ENCODE measurements at places on chromosomes 5 and 9.

GRCh38 chr5:23072179-23072578 lies 219.0 kb upstream of the CDH12 start:
- DNase-seq, result no peak

DNA sequence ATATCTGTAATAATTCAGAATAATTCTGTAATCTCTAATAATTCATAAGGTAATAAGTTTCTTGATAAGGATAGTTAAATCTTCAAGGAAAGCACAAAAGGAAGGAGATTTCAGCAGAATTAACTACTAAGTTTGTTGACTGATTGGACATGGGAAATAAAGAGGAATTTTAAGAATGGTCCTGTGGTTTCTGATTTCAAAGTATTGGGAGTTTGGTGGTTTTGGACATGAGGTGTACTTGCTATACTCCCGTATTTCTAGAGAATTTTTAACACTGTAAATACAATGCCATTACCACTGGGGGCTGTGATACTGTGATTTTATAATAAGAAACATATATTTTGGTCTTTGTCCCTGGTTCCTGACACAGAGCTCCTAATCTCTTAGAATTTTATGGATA lies 123.9 kb downstream of the UNC13B start:
- no peak for DNase-seq

DNA sequence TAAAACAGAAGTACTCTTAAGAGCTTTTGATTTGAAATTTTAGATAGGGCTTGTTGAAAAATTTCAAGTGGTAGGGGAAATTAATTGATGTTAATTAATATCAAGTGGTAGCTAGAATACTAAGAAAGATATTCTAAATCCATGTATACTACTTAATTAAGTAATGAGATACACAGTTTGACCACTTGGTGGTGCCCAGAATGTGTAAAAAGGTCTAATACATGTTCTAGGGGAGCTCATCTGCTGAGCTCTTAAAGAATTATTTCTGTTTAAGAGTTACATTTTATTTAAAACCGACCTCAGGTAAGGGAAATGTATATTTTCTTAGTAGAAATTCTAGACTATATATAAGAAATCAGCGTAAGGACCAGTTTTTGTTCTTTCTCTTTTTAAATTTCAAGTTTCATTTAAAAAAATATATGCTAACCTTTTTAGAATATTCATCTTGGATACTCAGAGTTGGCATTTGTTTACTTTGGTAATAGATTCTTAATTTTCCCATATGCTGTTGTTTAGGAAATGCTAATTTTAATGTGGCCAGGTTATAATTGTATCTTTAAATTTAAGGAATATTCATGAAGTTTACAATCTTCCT lies 61.5 kb downstream of the LNPEP start:
- DNase-seq, result peak; percentile 4

DNA sequence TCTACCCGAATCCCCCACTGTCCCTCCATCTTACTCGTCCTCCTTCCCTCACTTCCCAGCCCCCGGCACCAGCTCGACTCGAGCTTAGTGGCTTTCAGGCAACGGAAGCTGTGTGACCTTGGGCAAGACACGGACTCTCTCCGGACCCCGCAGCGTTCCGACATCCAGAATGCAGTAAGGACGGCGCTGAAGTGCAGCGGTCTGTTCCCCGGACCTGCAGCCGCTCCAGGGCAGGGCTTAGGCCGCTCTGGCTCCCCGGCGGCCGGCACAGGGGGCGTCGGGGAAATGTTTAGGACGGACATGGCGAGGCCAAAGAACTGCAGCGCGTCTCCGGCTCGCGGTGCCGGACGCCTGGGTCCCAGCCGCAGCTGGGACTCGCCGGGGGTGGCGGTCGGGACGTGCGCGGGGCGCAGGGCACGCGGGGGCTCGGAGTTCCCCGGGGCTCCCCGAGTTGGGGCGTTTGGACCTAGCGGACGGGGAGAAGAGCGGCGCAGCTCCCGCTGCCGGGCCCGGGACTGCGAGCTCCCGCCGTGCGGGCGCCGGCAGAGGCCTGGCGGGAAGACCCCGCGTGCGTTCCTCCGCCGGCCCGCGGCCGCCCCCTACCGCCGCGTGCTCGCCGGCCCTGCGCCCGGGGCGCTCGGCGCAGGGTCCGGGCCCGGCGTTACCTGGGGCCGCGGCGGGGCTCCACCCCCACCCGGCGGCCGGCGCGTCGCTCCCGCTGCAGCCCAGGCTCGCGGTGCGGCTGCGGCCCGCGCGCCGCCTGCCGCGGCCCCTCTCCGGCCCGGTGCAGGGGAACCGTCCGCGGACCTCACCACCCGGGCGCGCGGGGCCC lies 5.6 kb upstream of the RNF44 start:
- DNase-seq, result no peak

- DNase-seq, result no peak
Measured at GRCh38 chr5:168931638-168932345, 352.6 kb upstream of the PANK3 start.

DNA sequence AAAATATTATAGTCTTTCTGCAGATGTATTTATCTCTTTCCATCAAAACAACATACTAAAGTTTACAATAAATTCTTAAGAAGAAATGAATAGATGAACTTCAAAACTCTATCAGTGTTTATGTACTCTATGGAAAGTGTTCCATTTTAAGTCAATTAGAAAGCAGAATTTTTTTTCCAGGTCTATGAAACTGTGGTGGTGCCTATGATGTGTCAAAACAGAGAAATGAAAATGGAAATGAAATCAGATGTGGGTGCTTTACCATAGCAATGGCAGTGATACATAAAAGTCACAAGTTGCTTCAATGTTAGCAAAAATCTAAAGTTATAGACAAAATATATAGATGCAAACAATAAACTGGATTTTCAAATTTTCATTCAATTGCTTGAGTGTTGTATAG lies 97.3 kb downstream of the PTCH1 start:
- DNase-seq, result no peak

DNA sequence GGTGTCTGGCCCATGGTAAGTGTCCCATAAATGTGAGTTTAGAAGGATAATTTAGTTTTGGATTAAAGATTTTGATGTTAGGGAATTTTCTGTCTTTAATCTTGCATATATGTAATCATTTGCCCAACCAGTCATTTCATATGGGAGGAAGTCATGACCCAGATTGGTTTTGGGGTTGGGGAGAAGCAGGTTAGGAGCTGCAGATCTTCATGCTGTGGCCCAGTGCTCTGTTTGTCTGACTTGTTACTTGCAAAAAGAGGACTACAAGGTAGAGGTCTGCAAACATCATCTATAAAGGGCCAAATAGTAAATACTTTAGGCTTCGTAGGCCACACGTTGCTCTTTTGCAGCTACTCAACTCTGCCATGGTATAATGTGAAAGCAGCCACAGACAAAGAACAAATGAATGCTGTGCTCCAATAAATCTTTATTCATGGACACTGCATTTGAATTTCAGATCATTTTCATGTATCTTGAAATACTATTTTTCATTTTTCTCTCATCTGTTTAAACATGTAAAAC lies 16.8 kb downstream of the OSTF1 start:
- no peak for DNase-seq

- DNase-seq, result no peak
Measured at GRCh38 chr5:38926121-38926520, 80.3 kb downstream of the OSMR start.

- DNase-seq, result no peak
Measured at GRCh38 chr5:38426986-38427950, 129.2 kb downstream of the LIFR start.

DNA sequence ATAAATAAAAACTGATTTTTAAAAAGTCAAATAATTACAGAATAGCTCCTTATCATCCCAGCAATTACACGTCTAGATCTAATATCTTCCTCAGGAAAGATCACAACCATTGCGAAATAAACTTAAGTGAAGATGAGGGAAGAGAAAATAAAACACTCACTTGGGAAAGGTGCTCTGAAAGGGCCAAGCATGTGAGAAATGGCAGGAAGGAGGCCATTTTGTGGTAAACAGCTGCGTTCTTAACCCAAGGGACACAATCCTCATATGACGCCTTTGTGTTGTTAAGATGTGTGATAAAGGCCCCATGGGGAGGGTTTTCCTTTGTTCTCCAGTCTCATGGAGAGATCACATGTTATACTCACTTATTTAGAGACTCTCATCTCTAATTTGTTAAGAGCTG lies 32.5 kb downstream of the JAKMIP2 start:
- DNase-seq, result no peak

- DNase-seq, result no peak
Measured at GRCh38 chr5:134435560-134435959, 23.9 kb upstream of the CDKN2AIPNL start.

GRCh38 chr9:14467675-14468374 lies 153.9 kb upstream of the NFIB start:
- no peak for DNase-seq

Data from CMK (cell line).